ENCODE measurements at places on chromosomes 12 and 14.

GRCh38 chr12:8860165-8860961 lies 37.9 kb downstream of the A2ML1 start:
- peak; percentile 32 for DNase-seq

DNA sequence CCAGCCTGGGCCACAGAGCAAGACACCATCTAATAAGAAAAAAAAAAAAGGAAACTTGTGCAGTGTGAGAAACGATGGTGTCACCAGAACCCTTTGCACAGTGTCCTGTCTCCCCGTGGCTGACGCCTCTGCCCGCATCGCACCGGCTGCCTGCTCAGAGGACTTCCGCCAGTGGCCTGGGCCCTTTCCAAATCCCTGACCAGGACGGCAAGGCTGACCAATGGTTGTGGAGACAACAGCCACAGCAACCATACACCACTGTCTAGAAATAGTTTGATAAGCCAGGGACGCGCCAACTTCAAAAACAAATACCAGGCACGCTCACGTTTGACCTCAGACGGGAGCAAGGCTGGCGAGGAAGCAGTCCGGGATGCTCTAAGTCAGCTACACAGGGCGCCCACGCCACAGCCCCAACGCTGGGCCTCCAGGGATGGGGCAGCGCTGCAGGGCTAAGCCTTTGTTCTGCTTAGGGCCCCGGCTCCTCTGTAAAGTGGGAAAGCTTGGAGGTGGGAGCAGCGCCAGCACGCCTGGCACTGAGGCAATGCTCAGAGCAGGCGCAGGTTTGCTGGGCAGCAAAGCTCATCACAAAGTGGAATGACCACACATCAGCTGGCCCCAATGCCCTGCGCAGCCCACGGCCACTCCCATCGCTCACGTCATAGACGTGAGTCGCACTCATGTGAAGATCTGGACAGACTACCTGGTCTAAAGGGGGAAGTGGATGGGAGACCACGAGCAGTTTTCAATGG lies 12.5 kb downstream of the PGAM5 start:
- DNase-seq: no peak

GRCh38 chr12:8446642-8447547 lies 8.9 kb upstream of the CLEC6A start:
- no peak for DNase-seq

DNA sequence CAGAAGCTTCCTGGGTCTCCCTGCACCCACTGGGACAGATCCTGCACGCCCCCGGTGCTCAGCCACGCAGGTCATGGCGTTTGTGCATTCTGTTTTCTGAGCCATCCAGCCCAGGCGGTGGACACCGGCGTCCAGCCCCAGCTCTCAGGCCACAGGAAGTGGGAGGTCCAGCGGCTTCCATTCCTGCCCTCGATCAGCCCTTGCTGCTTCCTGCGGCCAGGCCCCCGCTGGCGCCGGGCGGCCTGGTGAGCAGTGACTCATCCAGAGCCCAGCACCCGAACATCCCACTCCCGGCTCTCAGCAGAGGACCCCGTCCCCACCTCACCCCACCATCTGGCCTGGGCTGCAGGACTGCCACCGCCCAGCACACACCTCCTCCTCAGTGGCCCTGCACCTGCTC lies 18.0 kb upstream of the NUDT14 start:
- DNase-seq: no peak

DNA sequence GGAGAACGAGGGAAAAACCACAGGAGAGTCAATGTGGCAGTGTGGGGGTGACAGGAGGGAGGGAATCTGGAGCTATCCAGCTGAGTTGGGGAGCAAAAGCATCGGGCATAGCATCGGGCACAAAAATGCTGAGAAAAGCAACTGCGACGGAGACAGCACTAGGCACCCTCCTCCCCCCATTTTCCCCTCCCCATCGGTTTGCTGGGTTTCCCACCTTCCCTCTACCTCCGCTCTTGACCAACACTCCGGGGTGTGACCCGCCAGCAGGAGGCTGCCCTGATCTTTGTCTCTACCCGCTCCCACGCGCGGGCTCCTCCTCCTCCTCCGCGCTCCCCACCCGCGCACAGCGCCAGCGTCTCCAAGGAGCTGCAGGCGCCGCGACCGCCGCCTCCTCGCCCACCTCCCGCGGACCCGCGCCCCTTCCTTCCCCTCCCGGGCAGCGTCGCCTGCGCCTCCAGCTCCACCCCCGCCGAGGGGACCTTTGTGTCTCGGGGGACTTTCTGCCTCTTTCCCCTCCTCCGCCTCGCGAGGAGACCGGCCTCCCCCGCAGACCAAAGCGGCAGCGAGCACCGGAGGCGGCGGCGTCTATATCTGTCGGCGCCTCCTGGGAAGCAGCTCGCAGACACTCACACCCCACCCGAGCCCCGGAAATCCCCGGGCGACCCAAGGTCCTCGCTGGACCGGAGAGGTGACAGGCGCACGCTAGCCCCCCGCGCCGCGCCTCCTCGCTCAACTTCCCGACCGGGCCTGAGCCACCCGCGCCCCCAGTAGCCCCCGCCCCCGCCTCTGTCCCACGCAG lies 920 bp downstream of the CDK17 start:
- peak; percentile 70 for DNase-seq

GRCh38 chr12:14664434-14665023 lies 31.9 kb downstream of the GUCY2C start:
- DNase-seq: peak; percentile 48

GRCh38 chr12:86826051-86826450 lies 569.9 kb upstream of the MGAT4C start:
- no peak for DNase-seq

- DNase-seq: no peak
Observed at GRCh38 chr12:26546535-26547314, 286.3 kb downstream of the ITPR2 start.

All from naive thymus-derived CD4-positive, alpha-beta T cell (primary cell).